NCI-H446 treated with DMSO at 0.1 percent for 48 hours (cell line): ENCODE measurements at places on chromosomes 16 and 17.

- no peak for DNase-seq
Observed at GRCh38 chr16:10668322-10669045, 26.2 kb downstream of the TEKT5 start.

DNA sequence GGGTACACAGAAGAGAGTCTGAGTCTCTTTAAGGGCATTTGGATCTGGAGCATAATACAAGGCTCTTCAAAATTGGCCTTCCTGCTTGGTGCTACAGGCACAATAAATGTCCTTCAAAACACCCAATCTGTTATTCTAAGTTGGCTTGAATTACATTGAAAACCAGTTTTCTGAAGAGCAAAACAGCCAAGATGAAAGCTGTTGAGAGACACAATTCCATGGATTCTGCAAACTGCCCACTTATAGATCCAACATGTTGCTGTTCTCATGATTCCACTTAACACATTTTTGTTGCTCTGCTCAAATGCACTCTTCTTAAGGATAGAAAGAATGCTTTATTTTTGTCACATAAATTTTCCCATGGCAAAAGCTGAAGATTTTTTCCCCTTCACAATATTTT lies 525.9 kb upstream of the CDH8 start:
- DNase-seq: no peak

- DNase-seq: no peak
Observed at GRCh38 chr17:39564211-39564848, 43.4 kb downstream of the NEUROD2 start.

DNA sequence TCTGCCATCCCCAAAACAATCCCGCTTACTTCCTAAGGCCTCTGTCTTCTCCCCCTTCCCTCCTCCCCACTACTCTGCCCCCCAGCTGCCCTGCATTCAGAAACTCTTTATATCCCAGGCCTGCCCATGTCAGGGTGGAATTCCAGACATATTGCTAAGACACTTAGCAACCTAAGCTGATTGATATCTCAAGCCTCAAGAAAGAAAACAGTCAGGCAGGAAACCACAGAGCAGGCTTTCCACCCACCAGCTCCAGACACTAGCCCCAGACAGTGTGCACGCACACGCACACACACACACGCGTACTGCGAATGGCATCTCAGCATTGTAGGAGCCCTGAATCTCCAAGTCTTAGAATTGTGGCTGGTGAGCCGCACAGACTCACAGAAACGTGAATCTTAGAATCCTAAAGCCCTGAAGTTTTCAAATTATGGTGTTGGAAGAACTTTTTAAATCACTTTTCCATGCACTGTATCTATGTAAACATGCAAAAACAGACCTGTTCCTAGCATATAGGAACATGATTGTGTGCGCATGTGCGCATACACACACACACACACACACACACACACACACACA lies 8.8 kb upstream of the LPCAT2 start:
- no peak for DNase-seq

DNA sequence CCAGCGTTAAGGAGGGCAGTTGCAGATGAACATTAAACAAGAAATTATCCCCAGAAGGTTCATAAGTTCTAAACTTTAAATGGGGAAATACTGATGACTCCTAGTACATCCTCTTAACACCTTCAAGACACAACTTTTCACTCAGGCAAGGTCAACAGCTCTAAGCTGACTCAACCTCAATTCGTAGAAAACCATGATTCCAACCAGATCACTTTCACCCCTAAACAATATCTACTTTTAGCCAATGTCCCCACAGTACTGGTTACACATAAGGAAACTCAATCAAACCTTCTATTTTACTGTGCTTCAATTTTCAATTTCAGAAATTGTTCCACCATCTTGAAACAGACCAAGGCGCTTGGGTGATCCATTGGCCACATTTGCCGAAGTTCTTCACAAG lies 2.3 kb downstream of the CDYL2 start:
- DNase-seq: no peak

DNA sequence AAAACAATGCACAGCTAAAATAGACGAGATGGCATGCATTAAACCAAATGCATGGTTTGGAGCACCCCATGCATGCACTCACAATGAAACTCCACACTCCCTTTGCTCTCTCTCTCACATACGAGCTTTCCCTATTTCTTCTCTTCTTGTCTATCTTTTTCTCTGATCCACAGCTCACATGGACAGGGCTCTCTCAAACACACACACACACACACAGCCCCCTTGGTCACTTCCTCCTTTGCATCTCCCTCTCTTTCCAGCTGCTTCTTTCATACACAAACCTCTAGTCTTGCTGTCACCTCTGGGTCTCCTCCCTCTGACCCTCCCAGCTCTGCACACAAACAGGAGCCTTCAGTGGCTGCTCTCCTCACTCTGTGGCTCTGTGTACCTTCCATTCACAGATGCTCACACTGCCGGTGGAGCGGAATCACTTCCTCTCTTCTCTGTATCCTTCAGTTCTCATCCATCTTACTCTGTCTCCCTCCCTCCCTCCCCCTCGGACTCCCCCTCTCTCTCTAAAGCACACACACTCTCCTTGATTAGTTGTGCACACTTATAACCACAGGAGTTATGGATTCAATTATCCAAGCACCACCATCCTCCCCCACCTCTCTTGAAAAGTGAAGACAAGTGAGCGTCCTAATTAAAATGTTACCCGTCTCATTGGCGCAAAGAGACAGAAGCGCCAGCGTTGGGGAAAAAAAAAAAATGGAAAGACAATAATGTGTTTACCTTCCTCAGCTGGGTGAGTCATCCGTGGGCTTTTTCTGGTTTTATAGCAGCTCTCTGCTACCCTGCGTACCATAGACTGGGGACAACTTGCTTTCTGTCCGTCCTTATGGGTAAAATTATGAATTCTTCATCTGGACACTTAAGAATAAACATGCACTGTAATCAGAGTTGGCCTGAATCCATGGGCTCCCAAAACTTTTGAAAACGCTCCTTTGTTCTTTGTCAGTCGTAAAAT lies 90.8 kb downstream of the SHISA6 start:
- no peak for DNase-seq

- no peak for DNase-seq
Observed at GRCh38 chr16:86045591-86045971, 146.6 kb downstream of the IRF8 start.

DNA sequence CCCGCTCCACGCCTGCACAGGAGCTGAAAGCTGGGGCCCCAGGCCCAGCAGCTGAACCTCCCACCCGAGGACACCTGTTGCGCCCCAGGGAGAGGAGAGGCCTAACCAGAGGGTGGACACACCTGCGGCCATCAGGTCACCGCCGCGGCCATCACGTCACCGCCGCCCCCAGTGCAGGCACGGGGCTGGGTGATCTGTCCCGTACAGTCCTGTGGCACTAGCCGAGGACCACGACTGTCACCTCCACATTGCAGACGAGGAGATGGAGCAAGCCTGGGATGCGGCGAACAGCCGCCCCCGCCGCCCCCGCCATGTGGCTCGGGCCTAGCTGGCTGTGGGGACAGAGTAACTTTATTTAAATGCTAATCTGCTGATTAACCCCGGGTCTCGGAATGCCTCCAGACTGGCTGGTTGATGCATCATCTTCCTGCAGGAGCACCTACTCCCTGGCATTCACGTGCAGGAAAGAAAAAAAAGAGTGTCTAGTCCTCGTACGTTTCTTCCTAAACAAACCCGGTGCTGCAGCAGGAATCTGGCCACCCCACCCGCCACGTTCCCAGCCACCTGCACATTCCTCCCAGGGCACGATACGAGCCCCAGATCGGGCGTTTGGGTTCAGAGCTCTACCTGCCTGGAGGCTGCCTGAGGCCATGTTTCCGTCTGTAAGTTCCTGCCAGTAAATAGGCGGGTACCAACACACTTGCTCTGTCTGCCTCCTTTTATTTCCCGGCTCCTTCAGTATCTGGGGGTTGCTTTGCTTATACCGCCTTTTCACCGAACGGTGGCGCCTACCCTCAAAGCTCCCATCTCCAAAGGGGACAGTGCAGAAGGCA lies 29.9 kb downstream of the PIEZO1 start:
- no peak for DNase-seq

GRCh38 chr17:35588196-35588920 lies 1.2 kb downstream of the AP2B1 start:
- DNase-seq: no peak

GRCh38 chr16:23826528-23827045 lies 9.2 kb upstream of the PRKCB start:
- no peak for DNase-seq

GRCh38 chr16:52470585-52470984 lies 76.4 kb downstream of the TOX3 start:
- no peak for DNase-seq

- no peak for DNase-seq
Observed at GRCh38 chr17:21215935-21216334, 2.0 kb upstream of the TMEM11 start.

DNA sequence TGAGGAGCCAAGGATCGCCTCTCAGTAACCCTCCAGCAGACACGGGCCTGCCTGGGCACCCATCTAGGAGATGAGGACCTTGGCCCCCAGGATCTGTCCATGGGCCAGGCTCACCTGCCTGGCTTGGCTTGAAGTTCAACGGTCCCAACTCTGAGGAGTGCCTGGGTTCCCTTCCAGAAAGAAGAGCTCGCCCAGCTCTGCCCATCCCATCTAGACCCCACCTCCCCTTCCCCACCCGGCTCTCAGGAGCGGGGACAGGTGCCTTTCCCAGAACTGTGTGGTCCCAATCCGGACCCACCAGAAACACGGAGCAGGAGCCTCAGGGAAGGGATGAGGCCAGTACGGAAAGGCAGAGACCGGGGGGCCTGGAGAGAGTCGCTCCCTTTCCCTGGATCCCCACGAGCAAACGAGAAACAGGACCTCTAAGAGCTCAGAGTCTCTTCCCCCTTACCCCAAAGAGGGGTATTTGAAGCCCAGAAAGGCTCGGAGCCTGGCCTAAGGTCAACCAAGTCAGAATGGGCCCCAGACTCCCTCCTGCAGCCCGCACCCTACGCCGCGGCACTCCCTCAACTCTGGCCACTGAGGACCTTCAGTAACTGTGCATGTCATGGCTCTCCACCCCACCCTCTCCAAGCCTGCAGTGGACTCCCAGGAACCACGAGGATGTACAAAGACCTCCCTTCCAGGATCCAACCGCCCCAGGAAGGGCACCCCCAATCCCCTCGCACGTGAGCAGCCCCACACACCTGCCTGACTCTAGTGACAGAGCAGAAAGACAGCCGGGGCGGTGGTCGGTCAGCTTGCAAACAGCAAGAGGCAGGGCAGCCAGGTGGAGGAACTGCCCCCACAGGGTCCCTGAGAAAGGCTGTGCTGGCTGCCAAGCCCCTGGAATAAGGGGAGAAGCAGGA lies 5.4 kb downstream of the CLUH start:
- no peak for DNase-seq

DNA sequence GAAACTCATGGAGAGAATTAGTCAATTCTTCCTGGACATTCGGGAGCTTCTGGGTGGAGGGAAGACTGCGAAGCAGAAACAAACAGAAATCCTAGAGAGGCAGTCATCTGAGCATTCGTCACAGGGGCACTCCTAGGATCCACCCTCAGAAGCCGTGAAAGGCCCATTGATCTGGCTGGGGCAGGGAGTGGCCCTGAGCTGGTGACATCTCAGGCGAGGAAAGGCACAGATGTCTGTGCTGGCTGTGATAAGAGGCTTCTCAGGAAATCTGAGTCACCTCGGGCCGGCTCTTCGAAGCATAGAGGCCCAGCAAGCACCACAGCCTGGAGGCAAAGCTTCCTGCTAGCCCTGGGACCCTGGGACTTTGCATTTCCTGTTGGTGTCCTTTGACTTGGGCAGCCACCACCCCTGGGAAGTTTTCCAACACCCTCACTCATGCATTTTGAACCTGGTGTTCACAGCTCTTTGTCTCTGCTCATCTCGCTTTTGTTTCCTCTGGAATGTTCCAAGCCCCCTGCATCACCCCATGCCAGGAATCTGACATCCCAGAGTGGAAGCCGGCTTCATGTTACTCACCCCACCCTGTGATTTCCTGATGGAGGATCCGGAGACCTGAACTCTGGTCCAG lies 23.3 kb upstream of the CDRT4 start:
- no peak for DNase-seq

GRCh38 chr17:80361495-80362220 lies 53.3 kb upstream of the ENDOV start:
- DNase-seq: no peak

GRCh38 chr17:32240750-32241149 lies 24.9 kb upstream of the RHBDL3 start:
- no peak for DNase-seq

- no peak for DNase-seq
Observed at GRCh38 chr17:74770498-74771318, 5.4 kb downstream of the NAT9 start.

DNA sequence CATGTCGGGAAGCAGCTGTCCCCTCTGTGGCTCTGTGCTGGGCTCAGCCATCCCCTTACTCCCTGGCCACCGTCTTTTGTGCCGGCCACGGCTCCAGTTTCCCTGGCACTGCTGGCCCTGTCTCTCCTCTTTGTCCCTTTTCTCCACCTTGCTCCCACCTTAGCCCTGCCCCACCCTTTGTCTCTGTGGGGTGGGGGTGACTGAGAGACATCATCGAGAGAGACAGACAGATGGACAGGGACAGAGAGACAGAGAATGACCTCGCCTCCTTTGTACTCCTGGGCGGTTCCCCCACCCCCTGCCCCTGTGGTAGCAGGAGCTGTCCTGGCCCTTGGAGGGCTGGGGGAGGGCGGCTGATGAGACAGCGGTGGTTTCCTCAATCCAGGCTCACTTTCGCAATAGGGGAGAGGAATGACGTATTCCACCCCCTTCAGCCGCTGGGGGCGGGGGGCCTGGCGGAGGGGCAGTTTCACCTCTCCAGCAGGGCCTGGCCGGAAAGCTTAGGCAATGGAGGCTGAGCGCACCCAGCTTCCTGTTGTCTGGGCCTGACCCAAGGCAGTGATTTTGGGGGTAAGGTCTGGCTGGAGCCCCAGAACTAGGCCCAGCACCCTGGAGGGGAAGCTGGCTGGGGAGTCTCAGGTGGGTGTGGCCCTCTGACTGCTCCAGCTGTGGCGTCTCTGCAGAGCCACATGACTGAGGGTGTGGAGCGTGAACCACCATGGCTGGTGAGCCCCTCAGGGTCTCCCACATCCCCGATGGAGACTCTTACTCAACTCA lies 7.3 kb downstream of the FMNL1 start:
- DNase-seq: no peak

- no peak for DNase-seq
Observed at GRCh38 chr17:75950421-75950820, 9.6 kb upstream of the FBF1 start.

DNA sequence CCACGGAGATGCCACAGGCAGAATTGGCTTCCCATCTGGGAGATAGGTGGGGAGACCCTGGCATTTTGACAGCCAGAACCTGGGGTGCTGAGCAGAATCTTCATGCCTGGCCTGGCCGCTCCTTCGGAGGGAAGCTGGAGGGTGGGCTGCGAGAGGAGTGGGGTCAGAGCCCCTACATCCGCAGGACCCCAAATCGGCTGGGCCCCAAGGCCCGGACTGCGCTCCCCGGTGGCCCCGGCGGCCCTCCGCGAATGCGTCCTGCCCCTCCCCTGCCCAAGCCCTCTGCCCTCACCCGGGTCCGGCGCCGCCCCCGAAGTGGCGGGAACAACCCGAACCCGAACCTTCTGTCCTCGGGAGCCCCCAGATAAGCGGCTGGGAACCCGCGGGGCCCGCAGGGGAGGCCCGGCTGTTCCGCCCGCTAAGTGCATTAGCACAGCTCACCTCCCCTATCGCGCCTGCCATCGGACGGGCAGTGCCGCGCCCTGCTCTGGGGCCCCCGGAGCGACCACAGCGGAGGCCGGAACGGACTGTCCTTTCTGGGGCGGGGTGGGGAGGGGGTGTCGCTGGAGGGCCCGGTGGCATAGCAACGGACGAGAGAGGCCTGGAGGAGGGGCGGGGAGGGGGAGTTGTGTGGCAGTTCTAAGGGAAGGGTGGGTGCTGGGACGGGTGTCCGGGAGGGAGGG lies 850 bp upstream of the PNMT start:
- no peak for DNase-seq

- DNase-seq: no peak
Observed at GRCh38 chr16:75416904-75417565, 16.3 kb downstream of the CFDP1 start.
